ENCODE measurements at places on chromosomes 12 and 14. TPM values are rescaled to one million over a fixed set of nuclear protein-coding genes. Genes with fewer than 3 reads are reported as not detected.

STX2 gene
- total RNA-seq = 27.3 TPM

RAD51AP1 gene
- total RNA-seq = 5.5 TPM

OVCH1 gene
- total RNA-seq = 1.2 TPM

SERPINA3 gene
- 0.94 TPM for total RNA-seq

All from occipital lobe (tissue), 3 donors.